ENCODE measurements at places on chromosomes 7 and 10. TPM values are rescaled to one million over a fixed set of nuclear protein-coding genes. Genes with fewer than 3 reads are reported as not detected.

- no peak for DNase-seq
These were observed 27.7 kb upstream of the PRKAR1B start for GRCh38 chr7:754531-755412.

GRCh38 chr10:29142516-29143314, 146.2 kb upstream of the LYZL1 start:
- no peak for DNase-seq

MMP21 gene
- total RNA-seq, result not detected

DNA sequence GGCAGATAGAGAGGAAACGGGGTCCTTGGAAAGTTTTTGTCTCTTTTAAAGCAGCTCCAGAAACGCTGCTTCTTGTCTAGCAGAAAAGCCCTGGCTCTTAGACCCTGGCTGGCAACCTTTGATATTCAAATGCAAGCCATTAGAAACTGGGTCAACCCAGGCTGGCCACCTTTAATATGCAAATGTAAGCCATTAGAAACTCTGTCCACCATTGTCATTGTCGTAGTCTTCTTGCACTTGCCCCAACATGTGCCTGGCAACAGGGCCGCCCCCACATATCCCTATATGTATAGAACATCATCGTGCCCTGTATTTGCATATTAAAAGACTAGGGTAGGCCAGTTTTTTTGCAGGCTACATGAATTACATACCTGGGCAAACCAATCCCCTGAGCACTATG, 621.3 kb upstream of the DPP6 start:
- no peak for DNase-seq

DNA sequence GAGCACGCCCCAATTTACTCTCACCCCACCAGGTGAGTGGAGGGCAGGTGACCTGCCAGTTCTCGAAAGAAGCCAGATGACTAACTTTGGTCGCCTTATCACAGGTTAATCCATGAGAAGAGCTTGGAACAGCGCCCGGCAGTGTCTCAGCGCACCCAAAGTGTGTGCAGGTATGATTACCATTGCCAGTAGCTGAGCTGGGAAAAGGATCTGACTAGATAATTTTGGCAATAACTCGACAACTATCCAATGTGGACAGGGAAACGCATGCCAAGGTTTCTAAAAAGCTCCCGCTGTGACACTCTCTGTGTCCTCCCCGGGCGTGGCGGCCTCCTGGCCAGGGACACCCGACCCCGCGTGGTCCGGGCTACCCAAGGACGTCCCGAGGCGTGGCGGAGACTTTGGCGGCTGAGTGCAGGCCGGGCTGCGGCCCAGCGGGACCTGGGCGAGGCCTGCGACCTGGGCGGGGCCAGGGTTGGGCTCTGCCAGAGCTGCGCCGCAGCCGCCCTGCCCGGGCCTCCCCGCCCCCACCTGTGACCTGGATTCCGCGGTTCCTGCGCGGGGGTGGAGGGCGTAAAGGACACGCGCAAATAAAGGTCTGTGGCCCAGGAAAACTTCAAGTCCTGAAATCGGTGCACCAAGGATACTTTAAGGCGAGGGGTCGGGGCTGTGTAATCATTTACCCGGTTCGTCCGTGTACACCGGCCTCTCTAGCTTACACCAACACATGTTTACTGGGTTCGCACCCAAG, 13.7 kb upstream of the WAPL start:
- DNase-seq, result no peak

GRCh38 chr10:65183236-65183635, 1662.0 kb downstream of the REEP3 start:
- DNase-seq, result no peak

DNA sequence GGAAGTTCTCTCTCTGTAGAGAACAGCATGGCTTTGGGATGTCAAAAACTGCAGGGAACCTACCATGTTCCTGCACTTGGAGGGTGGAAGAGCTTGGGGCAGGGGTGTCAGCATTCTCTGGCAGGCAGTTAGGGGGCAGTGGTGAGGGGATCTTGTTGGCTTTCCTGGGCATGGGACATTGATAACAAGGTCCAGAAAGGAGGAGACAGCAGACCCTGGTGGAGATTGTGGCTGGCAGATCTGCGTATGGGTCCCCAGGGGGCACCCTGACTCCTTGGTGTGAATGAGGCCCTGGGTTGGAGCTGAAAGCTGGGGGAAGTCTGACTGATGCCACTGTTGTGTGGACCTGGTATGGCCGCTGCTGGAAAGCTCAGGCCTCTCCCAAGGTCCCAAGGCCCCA, 22.9 kb upstream of the CAMK2B start:
- peak; percentile 31 for DNase-seq

STK32C gene
- 23.0 TPM for total RNA-seq

FGF8 gene
- not detected for total RNA-seq

PRF1 gene
- not detected for total RNA-seq

SLC26A3 gene
- not detected for total RNA-seq

DNA sequence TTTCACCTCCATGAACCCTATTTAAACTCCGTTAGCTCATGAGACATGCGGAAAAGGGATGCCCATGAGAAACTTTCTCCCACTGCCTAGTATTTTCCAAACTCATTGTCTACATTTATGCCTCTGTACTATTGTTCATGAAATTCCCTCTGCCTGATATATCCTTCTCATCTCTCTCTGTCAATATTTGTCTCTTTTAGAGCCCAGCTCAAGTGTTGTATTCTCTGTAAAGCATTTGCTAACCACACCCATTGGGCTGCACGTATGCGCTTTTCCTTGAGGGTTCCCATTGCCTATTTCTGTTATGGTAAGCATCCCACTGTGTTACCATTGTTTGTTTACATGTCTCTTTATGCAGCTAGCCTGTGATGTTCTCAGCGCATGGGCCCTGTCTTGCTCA, 211.4 kb downstream of the MDFIC start:
- DNase-seq, result no peak

ECHDC3 gene
- total RNA-seq, result not detected

KLF14 gene
- total RNA-seq, result 0.60 TPM

TRIM74 gene
- 0.12 TPM for total RNA-seq

- no peak for DNase-seq
These were observed 120.8 kb downstream of the DNAJB6 start for GRCh38 chr7:157457355-157458253.

DNA sequence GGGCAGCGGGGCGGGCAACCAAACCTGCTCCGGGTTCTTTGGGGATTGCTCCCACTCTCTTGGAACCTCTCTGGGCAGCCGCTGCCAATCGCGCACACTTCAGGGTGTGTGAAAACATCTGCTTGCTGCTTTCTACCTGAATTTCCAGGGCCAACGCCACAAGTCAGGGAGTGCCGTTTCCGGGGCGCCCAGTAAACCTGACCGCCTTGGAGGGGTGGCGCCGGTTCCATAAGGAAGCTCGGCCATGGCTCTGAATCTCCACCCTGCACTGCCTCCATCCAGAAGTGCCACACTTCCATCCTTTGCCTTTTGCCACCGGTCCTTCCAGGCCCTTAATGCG, 679 bp upstream of the AFAP1L2 start:
- DNase-seq, result no peak

- no peak for DNase-seq
These were observed 53.3 kb downstream of the ZNF680 start for GRCh38 chr7:64509583-64509982.

- DNase-seq, result no peak
These were observed 1.4 kb downstream of the FBXW4 start for GRCh38 chr10:101693651-101693977.
